ENCODE measurements at places on chromosomes 7 and 10. TPM values are rescaled to one million over a fixed set of nuclear protein-coding genes. Genes with fewer than 3 reads are reported as not detected.

- peak; percentile 81 for DNase-seq
These were observed at the start of gene PANK1 for GRCh38 chr10:89644967-89645741. TSS of gene PANK1 (minus strand) at chr10:89645242. CDS start at chr10:89644891, 351 bp downstream.

DNA sequence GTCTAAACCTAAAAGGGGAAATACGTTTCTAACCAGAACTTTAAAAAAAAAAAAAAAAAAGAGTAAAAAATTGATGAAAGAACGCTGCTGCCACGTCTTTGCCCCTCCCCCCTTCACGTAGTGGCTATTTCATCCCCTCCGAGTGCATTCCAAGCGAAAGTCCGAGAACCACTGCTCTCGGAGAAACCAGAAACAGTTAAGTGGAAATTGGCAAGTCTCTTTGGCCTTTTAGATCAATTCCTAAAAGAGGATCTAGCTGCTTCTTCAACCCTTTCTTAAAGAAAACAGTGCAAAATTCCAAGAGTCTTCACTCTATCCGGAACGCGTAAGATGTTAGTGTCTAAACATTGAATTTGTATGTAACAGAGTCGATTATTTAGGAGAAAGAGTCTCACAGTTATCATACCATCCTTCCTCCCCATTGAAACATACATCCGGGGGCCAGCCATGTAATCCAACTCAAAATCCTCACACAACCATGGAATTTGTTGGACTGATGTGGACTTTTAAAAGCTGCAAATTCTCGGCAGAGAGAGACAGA lies 1.1 kb downstream of the P4HA1 start:
- DNase-seq, result peak; percentile 64

The SPDYE2 gene
- not detected for total RNA-seq

GRCh38 chr10:105650306-105650705 lies 1009.2 kb downstream of the SORCS3 start:
- no peak for DNase-seq

The CARD11 gene
- 0.42 TPM for total RNA-seq

The KIAA1549 gene
- total RNA-seq, result 1.5 TPM

The SH2D4B gene
- total RNA-seq, result 0.05 TPM

DNA sequence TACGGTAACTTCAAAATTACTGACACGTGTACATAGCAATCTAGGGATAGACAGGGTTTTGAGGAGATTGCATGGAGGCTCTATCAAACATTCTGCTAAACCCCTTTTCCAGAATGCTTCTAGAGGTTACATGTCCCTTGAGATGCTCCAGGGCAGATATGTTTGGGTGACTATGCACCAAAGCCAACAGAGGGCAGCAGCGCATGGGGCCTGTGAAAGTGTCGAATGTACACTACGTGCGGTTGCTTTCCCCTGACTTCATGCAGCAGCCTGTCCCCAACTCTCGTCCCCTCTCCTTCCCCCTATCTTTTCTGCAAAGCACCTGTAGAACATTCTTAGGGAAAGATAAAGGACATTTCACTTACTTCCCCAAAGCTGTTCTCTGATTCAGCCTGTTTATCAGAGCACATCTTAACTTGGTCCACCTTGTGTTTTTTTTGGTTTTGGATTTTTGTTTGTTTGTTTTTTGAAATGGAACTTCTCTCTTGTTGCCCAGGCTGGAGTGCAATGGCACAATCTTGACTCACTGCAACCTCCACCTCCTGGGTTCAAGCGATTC lies 90.2 kb downstream of the UBE3C start:
- DNase-seq, result no peak

- DNase-seq, result no peak
These were observed 45.9 kb upstream of the AGMO start for GRCh38 chr7:15607529-15608210.

- no peak for DNase-seq
These were observed 19.3 kb downstream of the PPP2R2D start for GRCh38 chr10:131920151-131920550.

DNA sequence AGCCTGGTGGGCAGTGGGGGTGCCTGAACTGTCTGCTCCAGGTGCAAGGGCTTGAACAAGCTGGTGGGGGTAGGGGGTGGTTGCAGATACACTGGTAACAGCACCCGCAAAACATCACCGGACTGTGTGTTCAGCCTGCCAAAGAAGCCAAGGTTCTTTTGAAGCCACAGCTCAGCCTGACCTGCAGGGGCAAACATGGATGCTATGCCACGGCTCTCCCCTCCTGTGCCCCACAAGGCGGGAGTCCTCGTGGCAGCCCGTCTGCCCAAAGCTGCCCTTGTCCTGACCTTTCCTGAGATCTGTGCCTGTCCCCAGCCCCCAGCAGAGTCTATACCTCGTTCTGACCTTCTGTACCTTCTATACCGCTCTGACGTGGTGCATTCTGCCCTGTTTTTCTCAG lies 285.7 kb downstream of the GLRX3 start:
- no peak for DNase-seq
